ENCODE measurements at places on chromosomes 5 and 9. TPM values are rescaled to one million over a fixed set of nuclear protein-coding genes. Genes with fewer than 3 reads are reported as not detected.
A peak's percentile ranks its signal among the peaks of the same experiment; 100 is the strongest.

GRCh38 chr9:107810461-107810961 lies 320.9 kb upstream of the KLF4 start:
- no peak overlapping the region for H3K27ac ChIP-seq
- no peaks in the 10 kb centered on the region for H3K4me1 ChIP-seq
- no peak overlapping the region for H3K4me3 ChIP-seq
- no peak for DNase-seq
- H3K27me3 ChIP-seq = no peaks in the 10 kb centered on the region
- H3K36me3 ChIP-seq = no peaks in the 10 kb centered on the region

The NOTCH1 gene
- 1.9 TPM for polyA plus RNA-seq

The CCL27 gene
- polyA plus RNA-seq = not detected

The GRAMD2B gene
- polyA plus RNA-seq = 16.5 TPM

- no peak overlapping the region for H3K27ac ChIP-seq
- DNase-seq = no peak
- no peaks in the 10 kb centered on the region for H3K27me3 ChIP-seq
- no peak overlapping the region for H3K4me3 ChIP-seq
- H3K4me1 ChIP-seq = no peaks in the 10 kb centered on the region
- peaks cover 4% of the 10 kb centered on the region for H3K36me3 ChIP-seq
Observed at GRCh38 chr5:76709762-76710161, 6.2 kb upstream of the F2R start.

GRCh38 chr5:41650131-41650530 lies 139.7 kb upstream of the PLCXD3 start:
- no peak overlapping the region for H3K27ac ChIP-seq
- H3K36me3 ChIP-seq = no peaks in the 10 kb centered on the region
- H3K4me1 ChIP-seq = no peaks in the 10 kb centered on the region
- DNase-seq = no peak

DNA sequence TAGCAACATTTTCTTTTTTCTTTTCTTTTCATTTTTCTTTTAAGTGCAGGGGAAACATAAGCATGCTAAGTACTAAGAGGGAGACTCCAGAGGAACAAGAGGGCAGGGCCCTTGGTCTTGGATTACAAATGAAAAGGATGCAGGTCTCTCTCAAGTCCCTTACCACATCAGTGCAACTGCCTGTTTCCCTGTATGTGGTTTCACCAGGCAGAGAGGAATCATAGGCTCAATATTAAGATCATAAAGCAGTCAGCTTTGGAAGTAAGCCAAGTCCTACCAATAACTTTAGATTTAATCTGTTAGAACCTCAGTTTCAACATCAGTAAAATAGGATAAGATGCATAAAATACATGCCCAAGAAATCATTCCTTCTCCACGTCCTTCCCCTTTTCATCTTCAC lies 422.7 kb upstream of the PAPPA start:
- no peaks in the 10 kb centered on the region for H3K36me3 ChIP-seq
- no peak for DNase-seq
- no peaks in the 10 kb centered on the region for H3K27me3 ChIP-seq
- H3K27ac ChIP-seq = no peak overlapping the region

The FXN gene
- polyA plus RNA-seq = 5.4 TPM

- DNase-seq = no peak
- no peak overlapping the region for H3K27ac ChIP-seq
- no peaks in the 10 kb centered on the region for H3K36me3 ChIP-seq
- no peaks in the 10 kb centered on the region for H3K27me3 ChIP-seq
Observed at GRCh38 chr9:108543251-108543778, 312.5 kb downstream of the ACTL7B start.

The FOXD1 gene
- polyA plus RNA-seq = 0.04 TPM

DNA sequence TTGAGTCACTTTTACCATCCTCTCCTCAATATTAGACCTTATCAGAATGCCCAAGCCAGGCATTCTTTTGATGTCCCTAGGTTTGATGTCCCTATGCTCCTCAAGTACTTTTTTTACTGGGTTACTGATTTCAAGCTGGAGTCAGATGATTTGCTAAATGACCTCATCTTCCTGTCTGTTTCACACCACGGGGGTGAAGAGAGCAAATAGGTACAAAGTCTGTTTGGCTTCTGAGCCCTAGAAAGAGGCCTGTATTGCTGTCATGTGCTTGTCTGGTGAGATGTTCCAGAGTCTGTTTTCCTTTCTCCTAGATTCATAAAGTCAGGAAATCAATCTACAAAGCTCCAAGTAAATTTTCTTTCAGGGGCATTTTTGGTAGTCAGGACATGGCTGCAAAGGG lies 12.7 kb upstream of the DAB2 start:
- H3K27ac ChIP-seq = peak overlapping the region; percentile 86
- no peaks in the 10 kb centered on the region for H3K27me3 ChIP-seq
- DNase-seq = peak; percentile 93
- no peak overlapping the region for H3K4me3 ChIP-seq
- H3K4me1 ChIP-seq = peaks cover 3% of the 10 kb centered on the region
- H3K36me3 ChIP-seq = no peaks in the 10 kb centered on the region

DNA sequence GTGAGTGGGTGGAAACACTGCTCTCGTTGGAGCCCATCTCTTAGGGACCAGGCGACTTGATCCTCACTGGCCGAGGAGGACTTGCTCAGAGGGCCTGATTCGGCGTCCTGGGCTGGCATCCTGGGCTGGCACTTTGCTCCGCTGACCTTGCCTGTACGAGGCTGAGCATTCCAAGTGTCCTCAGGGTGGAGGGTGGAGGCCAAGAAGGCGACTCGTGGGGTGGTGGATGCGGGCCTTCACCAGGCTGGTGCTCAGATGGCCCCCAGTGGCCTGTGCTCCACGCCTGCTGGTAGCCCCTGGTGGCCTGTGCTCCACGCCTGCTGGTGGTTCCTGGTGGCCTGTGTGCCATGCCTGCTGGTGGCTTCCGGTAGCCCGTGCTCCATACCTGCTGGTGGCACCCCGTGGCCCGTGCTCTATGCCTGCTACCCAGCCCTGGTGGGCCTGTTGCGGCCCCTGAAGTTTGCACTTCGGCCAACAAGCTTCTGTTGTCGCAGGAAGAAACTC lies 42.9 kb downstream of the PHF2 start:
- H3K36me3 ChIP-seq = no peaks in the 10 kb centered on the region
- DNase-seq = no peak
- no peak overlapping the region for H3K4me3 ChIP-seq
- H3K4me1 ChIP-seq = no peaks in the 10 kb centered on the region
- H3K27me3 ChIP-seq = no peaks in the 10 kb centered on the region

DNA sequence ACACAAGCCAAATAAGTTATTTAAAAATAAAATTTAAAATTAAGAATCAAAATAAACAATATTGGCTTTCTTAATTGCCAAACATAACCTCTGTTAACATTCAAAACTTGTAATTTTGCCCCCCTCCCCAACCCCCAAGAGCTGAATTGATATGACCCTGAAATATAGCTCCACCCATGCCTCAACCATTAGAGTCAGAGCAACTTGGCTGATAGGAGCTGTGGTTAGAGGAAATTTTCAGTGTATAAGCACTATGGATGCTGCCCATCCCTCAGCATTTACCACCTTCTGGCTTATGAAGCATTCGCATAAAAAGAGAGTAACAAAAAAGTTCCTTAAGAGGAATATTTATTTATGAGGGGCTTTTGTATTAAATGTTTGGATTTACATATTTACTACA lies 6.1 kb downstream of the POC5 start:
- DNase-seq = no peak
- no peaks in the 10 kb centered on the region for H3K4me1 ChIP-seq
- no peaks in the 10 kb centered on the region for H3K27me3 ChIP-seq
- peaks cover 13% of the 10 kb centered on the region for H3K36me3 ChIP-seq
- H3K4me3 ChIP-seq = no peak overlapping the region
- no peak overlapping the region for H3K27ac ChIP-seq

GRCh38 chr5:80057099-80057498 lies 22.0 kb downstream of the THBS4 start:
- H3K4me3 ChIP-seq = no peak overlapping the region
- no peaks in the 10 kb centered on the region for H3K27me3 ChIP-seq
- no peaks in the 10 kb centered on the region for H3K36me3 ChIP-seq
- DNase-seq = no peak
- H3K4me1 ChIP-seq = no peaks in the 10 kb centered on the region
- H3K27ac ChIP-seq = no peak overlapping the region

The GZMA gene
- 4.3 TPM for polyA plus RNA-seq

The PCDHA9 gene
- polyA plus RNA-seq = 0.01 TPM

- no peak overlapping the region for H3K4me3 ChIP-seq
- DNase-seq = peak; percentile 62
- no peak overlapping the region for H3K27ac ChIP-seq
- H3K4me1 ChIP-seq = peaks cover 66% of the 10 kb centered on the region
- no peaks in the 10 kb centered on the region for H3K27me3 ChIP-seq
Observed at GRCh38 chr5:56529666-56530430, 285.5 kb upstream of the MAP3K1 start.

DNA sequence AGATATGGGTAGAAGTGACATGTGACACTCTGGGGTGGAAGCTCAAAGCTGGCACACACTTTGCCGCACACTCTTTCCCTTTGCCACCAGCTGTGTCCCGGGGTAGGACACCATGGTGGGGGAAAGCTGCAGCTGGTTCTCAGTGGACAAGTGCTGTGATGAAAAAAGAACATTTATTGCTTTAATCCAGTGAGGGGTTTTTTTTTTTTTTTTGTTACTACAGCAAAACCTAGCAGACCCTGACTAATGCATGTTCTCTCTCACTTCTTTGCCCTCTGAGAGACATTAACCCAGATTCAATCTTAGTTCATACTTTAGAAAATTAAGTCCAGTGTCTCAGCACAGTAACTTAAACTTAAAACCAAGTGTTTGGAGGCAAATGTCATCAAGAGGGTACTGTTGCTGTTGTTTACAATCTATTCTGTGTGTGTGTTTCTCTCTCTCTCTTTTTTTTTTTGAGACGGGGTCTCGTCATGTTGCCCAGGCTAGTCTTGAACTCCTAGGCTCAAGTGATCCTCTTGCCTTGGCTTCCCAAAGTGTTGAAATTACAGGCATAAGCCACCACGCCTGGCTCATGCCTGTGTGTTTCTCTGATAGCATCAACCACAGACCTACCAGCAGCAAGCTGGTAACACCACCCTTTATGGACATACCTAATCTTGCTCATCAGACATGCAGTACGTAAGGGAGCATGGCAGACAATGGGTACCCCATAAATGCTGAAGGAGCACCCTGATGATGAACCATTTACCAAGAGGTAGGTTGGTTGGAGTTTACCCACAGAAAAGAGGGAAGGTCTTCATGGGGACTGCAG lies 84.7 kb upstream of the TBC1D2 start:
- DNase-seq = no peak
- no peaks in the 10 kb centered on the region for H3K4me1 ChIP-seq
- H3K4me3 ChIP-seq = no peak overlapping the region
- H3K27ac ChIP-seq = no peak overlapping the region

The MOCS2 gene
- polyA plus RNA-seq = 43.0 TPM

DNA sequence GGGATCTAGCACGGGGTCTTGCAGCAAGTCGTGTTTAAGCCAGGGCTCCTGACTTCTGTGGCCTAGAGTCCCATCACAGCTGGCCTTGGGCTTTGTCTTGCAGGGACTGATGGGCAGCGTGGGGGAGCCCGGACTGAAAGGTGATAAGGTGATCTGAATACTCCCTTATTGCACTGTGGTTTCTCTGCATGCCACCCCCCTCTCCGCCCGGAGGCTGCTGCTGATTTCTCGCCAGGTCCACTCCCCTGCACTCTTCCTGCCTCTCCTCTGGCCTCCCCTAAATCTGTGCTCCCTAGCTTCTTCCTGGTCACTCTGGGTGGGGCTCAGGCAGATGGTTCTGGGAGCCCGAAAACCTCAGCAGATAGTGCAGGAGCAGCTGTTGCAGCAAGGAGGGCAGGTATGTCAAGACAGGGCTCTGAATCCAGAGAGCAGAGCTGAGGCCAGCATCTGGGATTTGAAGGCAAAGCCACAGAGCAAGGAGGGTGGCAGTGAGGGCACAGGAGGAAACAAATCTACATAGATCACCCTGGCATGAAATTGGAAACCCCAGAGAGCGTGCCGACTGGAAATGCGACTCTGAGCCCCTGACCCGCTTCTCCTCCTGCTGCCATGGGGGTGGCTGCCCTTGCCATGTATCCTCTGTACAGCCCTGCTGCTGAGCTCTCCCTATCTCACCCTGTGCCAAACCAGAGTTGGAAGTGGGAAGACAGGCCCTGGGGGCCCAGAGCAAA lies 76.5 kb downstream of the COL27A1 start:
- no peak overlapping the region for H3K27ac ChIP-seq
- H3K27me3 ChIP-seq = no peaks in the 10 kb centered on the region
- no peaks in the 10 kb centered on the region for H3K4me1 ChIP-seq
- no peak overlapping the region for H3K4me3 ChIP-seq
- peaks cover 86% of the 10 kb centered on the region for H3K36me3 ChIP-seq
- DNase-seq = no peak

DNA sequence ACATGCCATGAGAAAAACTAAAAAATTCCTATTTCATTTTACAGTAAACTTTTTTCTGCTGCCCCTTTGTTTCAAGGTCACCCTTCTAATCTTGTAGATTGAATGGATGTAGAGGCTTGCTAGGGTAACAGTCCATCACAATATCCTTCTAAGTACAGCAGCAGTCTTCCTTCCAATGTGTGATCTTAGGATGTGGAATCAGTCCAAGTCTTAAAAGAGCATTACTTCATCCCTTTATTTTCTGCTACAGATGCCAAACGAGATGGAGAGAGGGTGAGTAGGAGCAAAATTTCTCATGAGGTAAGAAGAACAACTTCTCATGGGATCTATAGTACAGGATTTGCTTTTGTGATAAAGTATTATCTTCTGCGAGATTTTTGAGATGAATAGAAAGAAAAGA lies 704 bp upstream of the IL33 start:
- H3K27ac ChIP-seq = no peak overlapping the region
- no peaks in the 10 kb centered on the region for H3K36me3 ChIP-seq
- DNase-seq = no peak
- no peaks in the 10 kb centered on the region for H3K4me1 ChIP-seq
- no peaks in the 10 kb centered on the region for H3K27me3 ChIP-seq
- no peak overlapping the region for H3K4me3 ChIP-seq

DNA sequence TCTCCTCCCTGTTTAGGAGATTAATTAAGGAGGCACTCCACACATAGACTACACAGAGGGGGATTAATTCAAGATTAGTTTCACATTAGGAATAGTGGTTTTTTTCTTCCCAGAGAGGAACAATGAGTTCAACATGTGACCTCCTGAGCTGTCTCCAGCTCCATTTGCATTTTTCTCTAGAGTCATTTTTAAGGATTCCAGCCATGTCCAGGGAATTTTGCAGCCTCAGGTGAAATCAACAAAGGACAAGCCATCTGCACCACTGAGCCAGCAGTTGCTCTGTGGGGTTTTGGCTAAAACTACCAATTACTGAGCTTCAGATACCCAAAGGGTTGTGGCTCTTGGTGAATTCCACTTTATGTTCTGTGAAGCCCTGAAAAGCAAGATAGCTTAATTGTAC lies 258.5 kb upstream of the PPP1R2B start:
- H3K27ac ChIP-seq = no peak overlapping the region
- no peak overlapping the region for H3K4me3 ChIP-seq
- H3K36me3 ChIP-seq = no peaks in the 10 kb centered on the region
- no peaks in the 10 kb centered on the region for H3K27me3 ChIP-seq

- no peak for DNase-seq
- no peak overlapping the region for H3K27ac ChIP-seq
- no peaks in the 10 kb centered on the region for H3K4me1 ChIP-seq
- H3K4me3 ChIP-seq = no peak overlapping the region
Observed at GRCh38 chr5:41447650-41448510, 62.5 kb downstream of the PLCXD3 start.

Measured in small intestine (tissue), 16 donors.